H4 (cell line): ENCODE measurements at places on chromosomes 16 and 17. TPM values are rescaled to one million over a fixed set of nuclear protein-coding genes. Genes with fewer than 3 reads are reported as not detected.

GRCh38 chr17:71260366-71260940 lies 860.4 kb upstream of the SOX9 start:
- DNase-seq: no peak

DNA sequence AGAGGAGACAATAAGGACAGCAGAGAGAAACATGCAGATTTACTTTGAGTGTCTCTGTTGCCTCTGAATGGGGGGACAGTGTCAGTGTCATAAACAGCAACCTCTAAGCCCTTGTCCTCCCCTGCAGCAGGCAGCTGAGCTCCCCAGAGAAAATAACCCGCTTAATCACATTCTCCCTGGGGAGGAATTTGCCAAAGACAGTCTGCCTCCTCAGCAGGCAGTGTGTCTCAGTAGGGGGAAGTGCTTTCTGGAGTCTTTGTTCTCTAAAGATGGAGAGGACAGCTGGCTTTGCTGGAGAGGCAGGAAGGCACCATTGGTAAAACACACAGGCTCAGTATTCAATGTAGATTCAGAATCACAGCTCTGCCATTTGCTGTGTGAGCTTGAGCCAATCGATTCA lies 16.1 kb downstream of the TEKT5 start:
- DNase-seq: no peak

DNA sequence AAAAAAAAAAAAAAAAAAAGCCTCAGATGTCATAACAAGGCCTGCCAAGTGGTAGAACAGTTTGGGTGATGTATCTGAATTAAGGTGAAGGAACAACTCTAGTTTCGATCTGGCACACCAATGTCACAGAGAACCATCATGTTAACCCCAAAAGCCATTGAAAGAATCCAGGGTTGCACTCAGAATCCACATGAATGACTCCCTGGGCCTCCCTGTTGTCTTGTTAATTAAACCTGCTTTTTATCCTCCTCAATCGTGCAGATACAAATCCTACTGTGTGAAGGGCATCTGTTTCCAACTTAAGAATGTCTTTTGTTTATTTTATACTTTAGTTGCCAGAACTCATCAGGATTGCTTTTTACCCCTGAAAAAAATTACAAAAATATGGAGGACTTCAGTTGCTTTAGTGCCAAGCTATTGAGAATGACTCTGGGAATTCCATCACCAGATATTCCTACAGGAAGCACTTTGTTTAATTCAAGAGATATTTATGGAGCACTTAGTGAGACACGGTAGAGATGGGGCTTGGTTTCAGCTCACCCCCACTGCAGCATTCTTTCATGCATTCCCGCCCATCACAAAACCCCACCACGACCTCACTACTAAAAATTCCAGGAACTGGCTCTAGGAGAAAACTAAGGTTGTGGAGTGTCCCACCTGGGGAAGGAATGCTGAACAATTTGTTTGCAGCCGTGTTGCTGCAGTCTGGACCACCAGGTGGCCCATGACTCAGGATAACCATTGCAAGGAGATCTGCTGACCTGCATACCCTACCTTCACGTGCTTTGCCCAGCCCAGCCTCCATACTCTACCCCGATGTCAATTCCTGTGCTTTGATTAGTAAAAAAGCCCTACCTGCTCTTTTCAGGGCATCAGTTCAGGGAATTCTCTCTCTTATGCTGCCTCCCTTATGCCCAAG lies 63.8 kb upstream of the GPRC5B start:
- peak; percentile 25 for DNase-seq

GRCh38 chr16:30875871-30876801 lies 17.7 kb downstream of the BCL7C start:
- DNase-seq: no peak

The GPATCH8 gene
- 7.4 and 15.0 TPM in 2 replicates for total RNA-seq
